ENCODE measurements at places on chromosomes 3 and 15.

DNA sequence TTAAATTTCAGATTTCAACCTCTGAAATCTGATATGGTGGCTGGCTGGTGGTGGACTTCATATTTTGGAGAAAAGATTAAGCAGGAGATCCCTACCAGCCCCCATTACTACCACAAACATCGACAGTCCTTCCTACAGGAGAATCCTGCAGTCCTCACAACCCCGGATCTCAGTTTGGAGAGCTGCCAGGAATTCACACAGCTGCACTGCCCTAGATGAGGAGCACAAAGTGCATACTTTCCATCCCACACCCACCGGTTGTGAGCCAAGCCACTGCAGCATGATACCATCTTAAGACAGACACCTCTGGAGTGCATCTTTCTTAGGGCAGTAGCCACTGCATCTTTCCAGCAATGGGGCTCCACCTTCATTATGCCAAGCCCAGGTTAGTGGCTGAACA is 185.5 kb upstream of the GPR149 start:
- DNase-seq: peak; percentile 7

DNA sequence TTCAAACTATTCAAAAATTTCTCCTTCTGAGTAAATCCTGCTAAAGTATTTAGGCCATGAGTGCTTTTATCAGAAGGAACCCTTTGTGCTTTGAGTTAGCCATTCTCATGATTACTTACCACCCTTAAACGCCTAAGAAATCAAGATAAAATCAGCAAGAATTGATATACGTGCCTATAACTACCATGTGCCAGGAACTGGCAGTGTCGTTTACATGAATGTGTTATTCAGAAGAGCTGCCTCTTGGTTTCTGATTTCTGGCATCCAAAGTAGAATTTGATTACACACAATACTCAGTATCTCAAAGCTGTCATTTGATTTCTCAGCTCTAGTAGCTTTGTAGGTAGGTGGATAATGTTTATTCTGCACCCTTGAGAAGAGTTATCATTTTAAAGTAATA is 351.3 kb upstream of the CCDC54 start:
- no peak for DNase-seq

DNA sequence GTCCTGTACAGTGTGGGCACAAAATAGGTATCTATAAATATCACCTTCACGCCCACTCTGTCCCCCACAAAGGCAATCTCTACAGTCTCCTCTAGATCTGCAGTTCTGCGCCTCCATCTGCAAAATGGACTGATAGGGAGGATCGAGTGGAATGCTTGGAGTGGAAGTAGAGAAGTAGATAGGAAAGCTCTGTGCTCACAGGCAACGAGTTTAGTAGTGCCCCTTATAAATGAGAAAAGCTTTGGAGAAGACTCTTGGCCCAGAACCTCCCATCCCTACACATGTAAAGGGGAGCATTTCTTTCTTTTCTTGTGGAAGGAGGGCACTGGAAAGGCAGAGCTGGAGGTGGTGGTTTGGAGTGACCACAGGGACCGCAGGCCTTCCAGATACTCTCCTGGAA is 88.5 kb downstream of the ZNF621 start:
- no peak for DNase-seq

GRCh38 chr3:9422712-9423424 is 25.5 kb downstream of the SETD5 start:
- peak; percentile 86 for DNase-seq

- peak; percentile 46 for DNase-seq
These were observed 141.7 kb downstream of the RPLP1 start for GRCh38 chr15:69593981-69594966.

Data from spinal cord (tissue), 10 donors.